Stimulated activated CD8-positive, alpha-beta memory T cell treated with anti-CD3 and anti-CD28 coated beads, Interleukin-2, amount 100 ng/mL, for 1 hour (primary cell): ENCODE measurements at places on chromosomes 1 and 21.

DNA sequence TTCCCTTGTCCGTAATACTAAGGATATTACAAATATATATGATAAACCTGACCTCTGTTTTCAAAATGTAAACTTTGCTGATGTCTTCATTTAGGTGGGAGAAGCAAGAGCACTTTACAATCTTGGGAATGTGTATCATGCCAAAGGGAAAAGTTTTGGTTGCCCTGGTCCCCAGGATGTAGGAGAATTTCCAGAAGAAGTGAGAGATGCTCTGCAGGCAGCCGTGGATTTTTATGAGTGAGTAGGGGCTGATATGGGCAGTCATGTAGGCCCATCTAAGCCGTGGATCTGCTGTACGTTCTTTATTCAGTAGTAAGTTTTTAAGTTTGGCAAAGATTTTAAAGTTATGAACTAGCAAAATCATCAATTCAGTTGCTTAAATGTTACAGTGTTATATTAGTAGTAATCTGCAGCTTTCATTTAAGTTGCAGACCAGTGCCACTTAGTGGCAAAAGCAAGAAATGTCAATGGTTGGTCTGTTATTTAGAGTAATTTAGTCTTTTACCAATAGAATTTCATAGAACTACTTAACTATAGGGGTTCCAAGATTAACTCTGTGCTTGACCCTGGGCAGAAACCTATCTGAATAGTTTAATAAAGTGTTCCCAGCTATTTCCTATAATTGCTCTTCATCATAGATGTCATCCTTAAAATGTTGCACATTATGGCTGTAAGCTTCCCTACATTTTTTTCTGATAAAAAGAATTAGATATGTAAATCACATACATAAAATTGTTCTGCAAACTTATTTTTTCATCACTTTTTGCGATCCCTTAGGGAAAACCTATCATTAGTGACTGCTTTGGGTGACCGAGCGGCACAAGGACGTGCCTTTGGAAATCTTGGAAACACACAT, 21.3 kb downstream of the GPSM2 start:
- no peak for DNase-seq

DNA sequence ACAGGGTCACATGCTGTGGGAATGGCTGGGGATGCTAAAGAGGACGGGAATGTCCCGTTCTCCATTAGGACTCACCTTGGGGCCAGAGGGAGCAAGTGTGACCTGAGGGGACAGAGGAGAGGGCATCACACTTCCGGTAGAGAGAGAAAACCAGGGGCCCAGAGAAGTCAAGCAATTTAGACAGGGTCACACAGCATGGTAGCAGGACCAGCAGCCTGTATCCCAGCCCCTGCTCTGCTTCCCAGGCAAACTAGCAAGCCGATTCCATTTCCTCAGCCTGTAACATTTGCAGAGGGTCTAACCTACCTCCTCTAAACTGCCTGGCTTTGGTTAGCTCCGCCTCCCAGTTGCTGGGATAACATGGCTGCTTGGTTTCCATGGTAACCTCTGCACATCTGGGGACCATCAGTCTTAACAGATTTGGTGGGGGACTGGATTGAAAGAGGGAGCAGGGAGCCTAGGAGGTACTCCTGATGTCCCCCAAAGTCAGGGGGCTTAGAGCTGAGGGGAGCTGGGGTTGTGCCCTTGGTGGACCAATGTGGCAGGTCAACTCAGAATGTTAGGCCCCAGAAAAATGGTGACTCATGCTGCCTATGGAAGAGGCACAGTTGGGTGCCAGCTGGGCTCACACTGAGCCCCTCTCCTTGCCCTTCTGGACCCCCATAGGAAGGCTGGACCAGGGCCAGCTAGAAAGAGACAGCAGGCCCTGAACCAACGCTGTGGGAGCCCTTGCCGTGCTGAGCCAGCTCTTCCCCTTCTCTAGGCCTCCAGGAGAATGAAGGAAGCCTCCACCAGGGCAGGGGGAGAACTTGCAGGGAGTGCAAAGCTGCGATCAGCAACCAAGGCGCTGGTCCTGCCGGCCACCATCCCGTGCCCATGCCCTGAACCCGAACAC, 9.5 kb downstream of the COL16A1 start:
- DNase-seq: no peak

DNA sequence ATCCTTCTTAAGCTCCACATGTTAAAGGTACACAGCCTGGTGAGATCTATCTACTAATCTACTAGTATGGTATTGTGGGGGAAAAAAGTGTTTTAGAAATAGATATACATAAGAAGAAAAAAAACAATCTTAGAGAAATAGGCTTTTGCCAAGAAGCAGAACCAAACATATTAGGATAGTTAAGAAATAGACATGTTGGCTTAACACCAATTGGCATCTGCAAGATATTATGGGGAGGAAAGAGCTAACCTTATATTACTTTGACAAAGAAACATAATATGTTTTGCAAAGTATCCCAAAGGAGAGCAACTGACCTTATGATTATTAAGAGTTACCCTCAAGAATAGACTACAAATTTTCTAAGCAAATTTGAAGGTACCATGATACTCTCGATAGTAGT, 202.9 kb downstream of the BRINP3 start:
- no peak for DNase-seq

DNA sequence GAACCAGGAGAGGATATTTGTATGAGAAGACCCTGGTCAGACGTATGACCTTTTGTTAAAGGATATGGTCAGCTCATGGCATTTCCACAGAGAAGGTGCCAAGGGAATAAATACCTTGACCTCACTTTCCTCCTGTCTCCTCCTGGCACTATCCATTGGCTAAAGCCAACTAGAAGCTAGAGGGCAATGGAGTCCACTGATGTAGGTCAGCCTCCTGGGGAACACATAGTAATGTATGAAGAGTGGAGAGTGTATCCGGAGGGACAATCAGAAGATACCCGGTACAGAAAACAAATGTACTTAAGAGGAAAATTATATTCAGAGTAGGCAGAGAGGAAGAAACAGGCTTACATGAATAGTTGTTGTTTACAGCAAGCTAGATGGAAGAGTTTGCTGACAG, 698 bp upstream of the NTMT2 start:
- no peak for DNase-seq

- DNase-seq: no peak
Observed at GRCh38 chr1:210233216-210233494, 559 bp downstream of the SERTAD4 start.

- DNase-seq: no peak
Observed at GRCh38 chr1:20198918-20199317, 12.6 kb upstream of the PLA2G2C start.

GRCh38 chr1:46527474-46528296, 23.8 kb downstream of the KNCN start:
- DNase-seq: peak; percentile 43

GRCh38 chr21:38352536-38353219, 95.9 kb downstream of the KCNJ15 start:
- no peak for DNase-seq

GRCh38 chr1:230825761-230826160, 42.6 kb downstream of the C1orf198 start:
- DNase-seq: no peak

DNA sequence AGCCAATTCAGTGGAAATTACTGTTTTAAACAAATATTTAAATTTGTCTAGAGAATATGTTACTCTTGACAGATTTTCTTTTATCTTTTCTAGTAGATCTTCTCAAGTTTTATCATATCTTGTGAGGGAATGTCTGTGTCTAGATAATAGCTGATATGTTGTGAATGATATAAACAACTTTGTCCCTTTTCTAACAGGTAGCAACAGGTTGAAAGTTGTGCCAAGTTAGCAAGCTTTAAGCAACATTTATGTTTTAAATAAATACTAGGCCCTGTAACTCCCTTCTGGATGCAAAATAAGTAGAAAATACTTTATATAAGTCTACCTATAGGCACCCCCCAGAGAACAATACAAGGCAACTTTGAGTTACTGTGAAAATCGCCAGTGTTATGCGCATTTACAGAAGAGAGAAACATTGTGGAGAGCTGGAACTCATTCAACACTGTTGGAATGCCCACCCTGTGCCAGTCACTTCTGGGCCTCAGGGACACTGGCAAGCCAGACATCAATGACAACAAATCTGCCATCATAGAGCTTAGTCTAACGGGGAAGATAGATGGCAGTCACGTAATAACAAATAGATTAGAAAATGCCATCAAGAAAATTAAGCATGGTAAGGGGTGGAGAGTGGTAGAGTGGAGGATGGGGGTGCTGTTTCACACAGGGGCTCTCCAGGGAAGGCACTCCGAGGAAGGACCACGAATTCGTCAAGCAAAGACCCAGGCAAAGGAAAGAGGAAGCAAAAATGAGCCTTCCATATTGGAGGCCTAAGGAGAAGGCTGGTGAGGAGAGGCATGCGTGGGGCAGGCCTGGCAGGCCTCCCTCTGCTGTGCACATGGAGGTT, 4.4 kb downstream of the MAP3K21 start:
- no peak for DNase-seq

GRCh38 chr1:234730770-234731568, 121.0 kb upstream of the IRF2BP2 start:
- DNase-seq: no peak

DNA sequence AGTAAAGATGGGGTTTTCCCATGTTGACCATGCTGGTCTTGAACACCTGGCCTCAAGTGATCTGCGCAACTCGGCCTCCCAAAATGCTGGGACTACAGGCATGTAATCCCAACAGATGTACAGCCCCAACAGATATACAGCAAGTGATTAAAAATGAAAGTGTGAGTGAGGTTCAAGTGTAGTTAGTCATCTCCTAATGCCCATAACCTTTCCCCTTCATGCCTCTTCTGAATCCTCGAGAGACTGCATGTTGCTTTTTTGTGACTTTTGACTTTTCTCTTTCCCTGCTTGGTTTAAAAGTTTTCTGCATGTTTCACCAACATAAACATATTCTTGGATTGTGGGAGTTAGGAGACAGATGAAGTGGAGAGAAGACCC, 31.2 kb downstream of the KCNK2 start:
- no peak for DNase-seq

DNA sequence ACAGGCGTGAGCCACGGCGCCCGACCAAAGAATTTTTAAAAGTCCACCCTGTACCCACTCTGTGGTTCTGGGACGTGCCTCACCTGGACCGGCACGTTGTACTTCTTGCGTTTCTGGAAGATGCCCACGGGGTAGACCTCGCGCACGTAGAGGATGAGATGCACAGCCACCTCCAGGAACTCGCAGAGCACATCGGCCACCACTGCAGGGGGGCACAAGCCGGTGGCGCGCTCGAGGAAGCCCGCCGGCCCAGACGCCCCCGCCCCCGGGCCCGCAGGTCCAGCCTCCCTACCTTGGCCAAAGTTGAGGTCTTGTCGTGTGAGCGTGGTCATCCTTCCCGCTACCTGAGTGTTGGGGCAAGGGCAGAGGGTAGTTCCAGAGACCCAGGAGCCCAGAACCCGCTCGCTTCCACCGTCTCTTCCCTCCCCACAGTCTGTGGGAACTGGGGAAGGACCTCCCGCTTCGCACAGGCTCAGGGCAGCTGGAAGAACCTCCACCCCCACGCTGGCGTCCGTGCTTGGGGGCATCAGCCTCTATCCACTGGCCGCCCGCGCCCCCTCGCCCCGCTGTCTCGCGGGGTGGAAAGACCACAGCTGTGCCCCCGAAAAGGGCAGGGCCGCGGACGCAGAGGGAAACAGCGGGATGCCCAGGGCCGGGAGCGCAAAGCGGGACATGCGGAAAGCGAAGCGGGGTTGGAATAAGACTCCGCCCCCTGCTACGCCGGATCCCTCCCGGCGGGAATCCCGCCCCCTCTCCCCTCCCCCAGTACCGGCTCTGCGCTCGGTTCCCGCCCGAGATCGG, 478 bp downstream of the MAD2L2 start:
- DNase-seq: no peak

- no peak for DNase-seq
Observed at GRCh38 chr1:4468386-4468785, 186.0 kb upstream of the AJAP1 start.

- DNase-seq: no peak
Observed at GRCh38 chr1:209549443-209550205, 33.9 kb upstream of the CAMK1G start.

GRCh38 chr1:51247499-51247898, 11.4 kb downstream of the RNF11 start:
- DNase-seq: no peak

DNA sequence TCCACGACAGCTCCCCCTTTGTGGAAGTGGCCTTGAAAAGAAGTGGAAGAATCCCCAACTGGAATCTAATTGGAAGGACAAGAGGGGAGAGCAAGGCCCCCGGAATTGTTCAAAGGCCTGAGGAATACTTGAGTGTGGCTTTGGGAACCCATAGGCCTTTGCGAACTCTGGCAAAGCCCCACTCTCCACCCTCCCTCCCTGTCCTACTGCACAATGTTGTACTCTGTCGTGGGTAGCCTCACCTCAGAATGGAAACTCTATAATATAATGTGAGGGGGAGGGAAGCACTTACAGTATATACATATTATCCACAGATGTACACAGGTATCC, 28.5 kb downstream of the PLPP3 start:
- DNase-seq: no peak

DNA sequence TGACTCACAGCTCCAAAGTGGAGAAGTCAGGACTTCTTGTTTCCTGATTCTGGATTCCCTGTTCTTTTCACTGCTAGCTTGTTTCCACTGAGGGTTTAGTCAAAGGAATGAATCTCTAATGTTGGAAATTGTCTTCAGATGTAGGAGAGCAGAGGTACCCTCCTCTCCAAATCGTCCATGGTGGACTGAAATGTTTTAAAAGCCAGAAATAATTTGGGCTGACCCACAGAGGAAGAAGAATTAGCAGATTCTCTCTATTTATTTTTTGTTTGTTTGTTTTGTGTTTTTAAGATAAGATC, 30.4 kb downstream of the GPA33 start:
- DNase-seq: no peak

DNA sequence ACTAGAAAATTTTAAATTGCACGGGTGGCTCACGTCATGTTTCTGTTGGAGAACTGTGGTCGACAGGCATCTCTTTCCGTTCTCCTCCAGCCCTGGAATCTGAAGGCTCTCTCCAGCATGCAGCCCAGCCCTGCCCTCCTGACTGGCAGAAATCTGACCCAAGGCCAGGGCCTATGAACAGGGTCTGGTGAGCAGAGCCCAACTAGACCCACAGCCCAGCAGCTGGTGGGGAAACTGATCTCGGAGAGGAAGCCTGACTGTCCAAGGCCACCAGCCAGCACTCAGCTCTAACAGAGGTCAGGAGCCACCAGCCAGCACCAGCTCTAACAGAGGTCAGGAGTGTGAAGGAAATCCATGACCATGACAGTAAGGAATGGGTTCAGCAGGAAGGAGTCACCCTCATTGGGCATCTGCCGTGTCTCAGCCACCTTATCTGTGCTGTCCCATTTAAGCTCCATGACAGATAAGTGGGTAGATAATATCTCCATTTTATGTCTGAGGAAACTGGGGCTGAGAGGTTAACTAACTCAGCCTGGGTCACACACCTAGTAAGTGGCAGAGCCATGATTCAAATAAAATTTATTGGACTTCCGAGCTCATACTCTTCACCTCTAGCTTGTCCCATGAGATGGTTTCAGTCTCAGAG, 20.2 kb upstream of the PKP1 start:
- no peak for DNase-seq

- no peak for DNase-seq
Observed at GRCh38 chr1:43704838-43705237, 2.5 kb upstream of the ST3GAL3 start.

GRCh38 chr1:91015794-91016550, 5.9 kb downstream of the ZNF644 start:
- DNase-seq: no peak

- DNase-seq: no peak
Observed at GRCh38 chr1:222018041-222018440, 276.2 kb upstream of the DUSP10 start.

- DNase-seq: peak; percentile 9
Observed at GRCh38 chr1:153565529-153566374, at the start of gene S100A2. TSS of gene S100A2 (minus strand) at chr1:153565844. CDS start at chr1:153563877, 1,967 bp downstream.
